Stimulated activated CD4-positive, alpha-beta T cell treated with anti-CD3 and anti-CD28 coated beads, Interleukin-2, amount 100 ng/mL, for 48 hours (primary cell): ENCODE measurements at places on chromosomes 12 and 14.

DNA sequence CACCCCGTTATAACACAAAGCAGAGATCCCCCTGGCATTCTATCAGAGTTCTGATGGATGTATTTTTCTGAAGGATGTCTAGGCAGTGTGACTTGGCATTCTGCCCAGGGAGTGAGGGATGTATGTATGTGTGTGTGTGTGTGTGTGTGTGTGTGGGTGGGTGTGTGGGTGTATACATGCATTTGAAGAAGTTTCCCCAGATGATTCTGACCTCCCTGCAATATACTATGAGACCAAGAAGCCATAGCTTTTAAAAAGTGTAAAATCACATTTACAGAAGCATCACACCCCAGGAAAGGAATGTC lies 59.7 kb upstream of the NAP1L1 start:
- no peak for DNase-seq

DNA sequence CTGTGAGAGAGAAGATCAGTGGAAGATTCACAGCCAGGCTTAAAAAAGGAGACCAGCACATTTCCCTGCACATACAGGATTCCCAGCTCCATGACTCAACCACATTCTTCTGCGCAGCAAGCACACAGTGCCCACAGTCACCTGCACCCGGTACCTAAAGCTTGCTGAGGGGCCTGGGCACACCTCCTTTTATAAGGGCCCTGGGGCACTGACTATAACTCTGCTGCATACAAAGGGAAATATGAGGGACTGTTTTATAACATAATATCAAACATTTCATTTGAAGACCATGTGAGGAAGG lies 322.9 kb downstream of the DAD1 start:
- DNase-seq, result no peak

DNA sequence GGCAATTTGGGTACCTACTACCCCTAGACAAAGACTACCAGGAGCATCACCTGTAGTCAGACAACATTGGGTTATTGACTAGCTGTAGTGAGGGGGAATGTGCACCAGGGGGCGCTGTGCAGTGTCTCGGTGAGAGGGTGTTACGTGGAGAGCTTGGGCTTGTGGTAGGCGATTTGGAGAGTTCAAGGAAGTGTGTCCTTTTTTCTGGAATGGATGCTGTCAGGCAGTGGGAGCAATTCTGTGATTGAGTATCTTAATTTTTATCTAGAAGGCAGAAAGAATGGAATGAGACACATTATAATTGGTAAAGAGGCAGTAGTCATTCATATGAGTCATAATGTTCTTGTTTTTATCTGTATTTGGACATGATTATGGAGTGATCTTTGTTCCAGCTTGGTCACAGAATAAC lies 187.7 kb downstream of the GALC start:
- peak; percentile 43 for DNase-seq

DNA sequence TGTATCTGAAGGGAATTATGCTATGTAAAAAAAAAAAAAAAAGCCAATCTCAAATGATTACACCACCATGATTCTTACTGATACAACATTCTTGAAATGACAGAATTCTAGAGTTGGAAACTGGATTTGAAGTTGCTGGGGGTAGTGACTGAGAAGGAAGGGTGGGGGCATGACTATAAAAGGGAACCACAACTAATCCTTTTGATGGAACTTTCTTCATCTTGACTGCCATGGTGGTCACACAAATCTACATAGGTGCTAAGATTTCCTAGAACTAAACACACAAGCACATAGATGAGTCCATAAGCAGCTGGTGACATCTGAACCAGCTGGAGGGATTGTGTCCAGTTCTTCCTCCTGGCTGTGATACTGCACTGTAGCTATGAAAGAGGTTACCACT lies 51.4 kb downstream of the CLMN start:
- no peak for DNase-seq

GRCh38 chr12:19483727-19484126 lies 44.4 kb downstream of the AEBP2 start:
- DNase-seq, result no peak

GRCh38 chr14:74302634-74303569 lies at the start of gene ABCD4:
TSS of gene ABCD4 (minus strand) at chr14:74302934. CDS start at chr14:74302912, 22 bp downstream.
- peak; percentile 80 for DNase-seq

GRCh38 chr12:30286345-30286926 lies 409.2 kb downstream of the IPO8 start:
- no peak for DNase-seq

DNA sequence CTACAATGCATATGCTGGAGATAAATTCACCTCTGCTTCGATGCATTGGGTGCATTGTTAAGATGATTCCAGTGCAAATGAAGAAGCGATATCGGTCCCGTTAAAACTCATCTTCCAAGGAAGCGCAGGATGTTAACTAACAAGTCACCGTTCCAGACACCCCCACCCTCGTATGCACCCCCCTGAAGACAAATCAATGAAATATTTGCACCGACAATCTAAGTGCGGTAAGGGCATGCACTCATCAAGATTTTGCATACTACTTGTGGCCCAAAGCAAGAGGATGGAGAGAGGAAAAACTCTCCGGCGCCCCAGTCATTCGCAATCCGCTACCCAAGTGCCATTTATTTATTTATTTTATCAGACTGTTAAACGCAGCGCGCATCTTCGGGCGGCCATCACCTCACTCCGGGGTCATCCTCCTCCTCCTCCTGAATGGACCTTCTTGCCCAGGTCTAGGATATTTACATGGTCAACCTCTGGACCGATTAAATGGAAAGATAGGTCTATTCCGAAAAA lies 1.2 kb downstream of the NOVA1 start:
- no peak for DNase-seq

- no peak for DNase-seq
Observed at GRCh38 chr12:105355752-105356151, 25.3 kb downstream of the C12orf75 start.

DNA sequence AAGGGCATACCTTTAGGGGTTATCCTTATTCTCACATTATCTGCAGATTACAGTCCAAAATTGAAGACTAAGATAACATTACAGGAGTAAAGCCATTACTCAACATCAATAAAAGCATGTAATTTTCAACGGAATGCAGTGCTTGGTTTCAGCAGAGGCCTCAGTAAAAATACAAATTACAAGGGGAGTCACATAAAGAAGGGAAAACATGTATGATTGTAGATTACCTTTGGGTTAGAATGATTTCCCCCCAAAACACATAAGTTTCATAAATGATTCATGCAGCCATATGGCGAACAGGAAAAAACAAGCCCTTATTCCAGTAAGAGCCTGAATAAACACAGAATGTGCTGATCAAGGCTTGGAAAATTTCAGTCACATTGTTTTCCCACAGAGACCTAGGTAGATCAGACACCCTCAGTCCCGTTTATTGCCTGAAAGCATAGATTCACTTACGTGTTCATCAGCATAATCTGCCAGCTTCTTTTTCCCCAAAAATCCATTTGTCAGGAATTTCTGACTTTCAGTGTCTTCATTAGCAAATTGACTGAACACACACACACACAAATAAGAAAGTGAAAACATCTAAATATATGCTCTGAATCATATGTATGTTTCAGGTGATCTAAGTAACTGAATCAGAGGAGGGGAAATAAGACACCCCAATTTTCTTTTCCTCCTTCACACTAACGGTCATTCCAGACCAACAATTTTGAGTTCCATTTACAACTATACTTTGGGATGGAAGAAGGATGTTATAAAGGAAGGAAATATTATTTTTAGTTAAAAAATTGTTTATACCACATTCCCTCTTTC lies 37.5 kb downstream of the SLC38A4 start:
- DNase-seq, result no peak

GRCh38 chr12:3129301-3130056 lies 52.3 kb downstream of the TSPAN9 start:
- DNase-seq, result peak; percentile 29

DNA sequence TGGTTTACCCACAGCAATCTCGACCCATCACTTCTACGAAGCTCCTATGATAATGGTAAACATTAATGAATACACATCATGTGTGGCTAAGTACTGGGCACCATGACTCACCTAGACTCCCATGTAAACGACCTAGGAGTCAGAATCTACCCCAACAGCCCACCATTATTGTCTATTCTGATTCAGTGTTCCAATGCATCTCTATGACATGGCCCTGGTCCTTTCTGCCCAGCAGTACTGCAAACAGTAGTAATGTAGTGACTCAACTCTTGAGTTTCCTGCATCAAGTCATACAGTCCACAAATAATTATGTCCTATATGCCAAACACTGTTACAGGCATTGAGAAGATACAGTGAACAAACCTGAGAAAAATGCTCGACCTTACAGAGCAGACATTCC lies 14.6 kb downstream of the GTF2A1 start:
- DNase-seq, result no peak

DNA sequence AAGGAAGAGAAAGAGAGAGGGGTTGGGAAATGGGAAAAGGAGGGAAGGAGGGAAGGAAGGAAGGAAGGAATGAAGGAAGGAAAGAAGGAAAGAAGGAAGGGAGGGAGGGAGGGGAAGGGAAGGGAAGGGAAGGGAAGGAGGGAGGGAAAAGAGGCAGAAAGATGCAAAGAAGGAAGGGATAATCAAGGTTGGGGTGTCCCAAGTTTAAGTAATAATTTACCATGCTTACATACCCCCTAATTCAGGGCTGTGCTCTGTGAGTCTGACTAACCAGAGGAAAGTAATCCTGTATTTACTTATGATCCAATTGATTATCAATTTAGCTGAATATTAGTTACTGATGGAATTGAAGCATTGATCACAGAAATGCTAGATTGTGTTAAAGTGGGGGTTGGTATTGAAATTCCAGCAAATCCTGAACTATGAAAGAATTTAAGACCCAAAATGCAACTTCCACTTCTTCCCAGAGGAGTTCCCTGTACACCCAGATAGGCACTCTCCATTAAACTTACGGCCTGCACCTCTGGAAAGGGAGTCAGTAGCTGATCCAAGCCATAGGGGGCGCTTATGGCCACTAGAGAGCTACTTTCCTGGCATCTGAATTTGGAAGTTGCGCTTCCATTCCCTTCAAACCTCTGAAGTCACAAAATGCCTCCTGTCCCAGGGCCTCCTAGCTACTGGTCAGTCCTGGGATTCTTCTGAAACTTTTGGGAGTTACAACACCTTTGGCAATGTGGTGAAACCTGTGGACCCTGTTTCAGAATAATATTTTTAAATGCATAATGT lies 162.7 kb upstream of the PWP1 start:
- DNase-seq, result no peak

DNA sequence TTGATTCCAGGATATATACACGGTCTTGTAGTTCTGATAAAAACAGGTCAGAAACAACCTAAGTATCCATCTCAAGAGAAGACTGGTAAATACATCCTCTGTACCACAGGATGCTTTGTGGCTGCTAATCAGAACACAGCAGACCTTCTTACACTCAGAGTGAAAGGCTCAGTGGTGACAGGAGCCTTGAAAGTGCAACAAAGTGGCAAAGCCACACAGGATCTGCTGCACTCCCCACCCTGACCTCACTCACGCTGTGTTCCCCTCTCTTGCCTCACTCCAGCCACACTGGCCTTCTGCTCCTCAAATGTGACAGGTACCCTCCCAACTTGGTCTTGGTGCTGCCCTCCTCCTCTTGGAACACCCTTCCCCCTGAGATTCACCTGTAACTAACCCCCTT lies 98.1 kb upstream of the GRIP1 start:
- peak; percentile 6 for DNase-seq

DNA sequence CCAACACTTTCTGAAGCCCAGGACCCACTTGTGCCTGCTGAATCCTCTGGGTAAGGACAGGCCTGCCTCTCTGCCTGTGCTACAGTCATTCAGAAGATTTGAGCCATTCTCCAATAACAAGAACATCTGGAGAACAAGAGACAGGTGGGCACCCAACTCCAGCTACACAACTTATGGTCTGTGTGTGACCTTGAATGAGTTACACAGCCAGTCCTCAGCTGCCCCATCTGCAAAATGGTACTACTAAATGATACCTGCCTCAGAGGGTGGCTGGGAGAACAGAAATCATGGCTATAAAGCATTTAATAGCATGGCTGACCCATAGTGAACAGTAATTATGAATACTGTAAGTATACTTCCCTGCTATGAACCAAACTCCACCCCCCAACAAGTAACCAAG lies 4.2 kb downstream of the CKAP4 start:
- no peak for DNase-seq
